ENCODE measurements at places on chromosomes 11 and 22. TPM values are rescaled to one million over a fixed set of nuclear protein-coding genes. Genes with fewer than 3 reads are reported as not detected.

SORL1 gene
- 16.3 TPM for total RNA-seq

CRYBB3 gene
- not detected for total RNA-seq

SAA2 gene
- total RNA-seq: 10.3 TPM

SLC22A8 gene
- not detected for total RNA-seq

KLHL35 gene
- total RNA-seq: 1.1 TPM

LDHAL6A gene
- not detected for total RNA-seq

SLC43A3 gene
- 28.5 TPM for total RNA-seq
